Activated CD4-positive, alpha-beta T cell treated with anti-CD3 and anti-CD28 coated beads, Interleukin-2, amount 50 U/mL, for 1 hour (primary cell): ENCODE measurements at places on chromosomes 7 and 10.

DNA sequence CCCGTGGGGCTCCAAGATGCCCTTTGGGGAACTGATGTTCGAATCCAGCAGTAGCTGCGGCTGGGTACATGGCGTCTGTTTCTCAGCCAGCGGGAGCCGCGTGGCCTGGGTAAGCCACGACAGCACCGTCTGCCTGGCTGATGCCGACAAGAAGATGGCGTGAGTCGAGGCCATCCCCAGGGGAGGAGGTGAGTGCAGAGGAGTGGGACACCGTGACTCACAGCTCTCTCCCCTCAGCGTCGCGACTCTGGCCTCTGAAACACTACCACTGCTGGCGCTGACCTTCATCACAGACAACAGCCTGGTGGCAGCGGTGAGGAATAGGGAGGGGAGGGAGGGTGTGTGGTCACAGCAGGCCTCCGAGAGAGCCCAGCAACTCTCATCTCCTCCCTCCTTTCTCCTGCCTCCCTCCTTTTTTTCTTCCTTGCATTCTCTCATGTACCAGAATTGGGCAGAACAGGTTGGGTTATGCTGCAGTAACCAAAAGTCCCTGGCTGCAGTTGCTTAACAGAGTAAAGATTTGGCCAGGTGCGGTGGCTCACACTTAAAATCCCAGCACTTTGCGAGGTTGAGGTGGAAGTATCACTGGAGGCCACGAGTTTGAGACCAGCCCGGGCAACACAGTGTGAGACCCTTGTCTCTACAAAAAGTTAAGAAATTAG lies 16.5 kb downstream of the ARPC1B start:
- no peak for DNase-seq

GRCh38 chr10:102085336-102085735 lies 20.2 kb downstream of the HPS6 start:
- no peak for DNase-seq

DNA sequence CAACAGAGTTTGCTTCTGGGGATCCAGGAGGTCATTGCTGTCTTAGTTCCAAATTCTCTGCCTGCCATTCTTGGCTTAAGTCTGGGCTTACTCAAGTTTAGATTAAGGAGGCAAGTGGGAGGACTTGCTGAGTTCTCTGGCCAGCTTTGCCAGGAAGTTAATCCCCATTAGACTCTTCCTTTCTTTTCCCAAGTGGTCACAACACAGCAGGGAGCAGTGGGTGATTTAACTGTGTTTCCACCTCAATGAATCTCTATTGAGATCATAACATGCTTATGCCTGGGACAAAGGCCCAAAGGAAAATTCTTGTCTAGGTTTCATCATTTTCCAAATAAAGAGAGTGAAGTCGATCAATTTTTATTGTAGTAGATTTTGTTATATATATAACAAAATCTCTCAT lies 1159.6 kb downstream of the SORCS3 start:
- no peak for DNase-seq

DNA sequence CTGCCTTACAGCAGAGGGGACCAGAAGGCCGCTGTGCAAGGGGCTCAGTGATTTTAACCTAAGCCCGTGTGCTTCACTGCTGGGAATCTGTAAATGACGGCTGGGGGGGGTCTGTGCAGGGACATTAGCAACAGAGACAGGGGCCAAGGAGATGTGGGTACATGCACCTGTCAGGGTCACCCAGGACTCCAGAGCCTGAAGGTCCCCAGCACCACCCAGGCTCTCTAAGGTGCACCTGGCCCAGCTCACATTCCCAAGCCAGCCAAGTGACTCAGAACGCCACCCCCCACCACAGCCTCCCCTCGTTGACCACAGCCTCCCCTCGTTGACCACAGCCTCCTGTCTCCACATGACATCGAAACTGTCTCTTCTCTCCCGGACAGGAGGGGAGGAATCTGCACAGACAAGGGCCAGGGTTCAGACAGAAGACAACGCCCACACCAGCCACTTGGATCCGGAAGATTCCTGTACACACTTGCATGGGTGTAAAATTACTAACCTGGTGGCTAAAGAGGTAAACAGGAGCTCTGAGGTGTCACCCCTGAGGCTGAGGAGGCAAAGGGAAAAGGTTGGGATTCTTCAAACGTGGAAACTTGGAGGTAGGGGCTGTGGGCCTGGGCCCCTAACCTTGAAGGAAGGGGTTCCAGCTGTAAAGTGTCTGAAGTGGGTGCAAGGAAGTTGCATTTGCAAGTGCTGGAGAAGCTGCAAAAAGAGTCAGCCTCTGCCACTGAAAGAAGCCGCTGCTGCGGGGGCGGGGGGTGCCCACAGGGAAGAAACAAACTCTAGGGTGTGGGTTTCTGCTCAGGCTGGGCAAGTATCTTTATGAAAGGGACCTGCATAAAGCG lies 27.0 kb downstream of the CALML3 start:
- DNase-seq, result no peak

DNA sequence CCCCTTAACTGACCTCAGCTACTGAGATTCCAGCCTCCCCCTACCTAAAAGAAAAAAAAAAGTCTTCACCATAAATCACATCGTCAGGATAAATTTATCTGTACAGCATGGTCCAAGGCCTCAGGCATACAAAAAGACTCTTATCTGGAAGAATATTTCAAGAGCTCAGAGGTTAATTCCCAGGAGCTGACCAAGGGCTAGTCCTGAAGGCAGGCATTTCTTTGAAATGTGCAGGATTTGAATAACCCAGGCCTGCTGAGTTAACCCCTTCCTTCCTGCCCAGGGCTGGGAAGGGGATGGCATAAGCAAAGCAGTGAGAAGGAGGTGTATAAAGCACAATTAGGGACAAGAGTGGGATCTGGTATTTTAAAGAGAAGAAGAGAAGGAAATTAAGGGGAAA lies 111.2 kb downstream of the RNLS start:
- no peak for DNase-seq
